ENCODE measurements at places on chromosomes 1 and 21.

DNA sequence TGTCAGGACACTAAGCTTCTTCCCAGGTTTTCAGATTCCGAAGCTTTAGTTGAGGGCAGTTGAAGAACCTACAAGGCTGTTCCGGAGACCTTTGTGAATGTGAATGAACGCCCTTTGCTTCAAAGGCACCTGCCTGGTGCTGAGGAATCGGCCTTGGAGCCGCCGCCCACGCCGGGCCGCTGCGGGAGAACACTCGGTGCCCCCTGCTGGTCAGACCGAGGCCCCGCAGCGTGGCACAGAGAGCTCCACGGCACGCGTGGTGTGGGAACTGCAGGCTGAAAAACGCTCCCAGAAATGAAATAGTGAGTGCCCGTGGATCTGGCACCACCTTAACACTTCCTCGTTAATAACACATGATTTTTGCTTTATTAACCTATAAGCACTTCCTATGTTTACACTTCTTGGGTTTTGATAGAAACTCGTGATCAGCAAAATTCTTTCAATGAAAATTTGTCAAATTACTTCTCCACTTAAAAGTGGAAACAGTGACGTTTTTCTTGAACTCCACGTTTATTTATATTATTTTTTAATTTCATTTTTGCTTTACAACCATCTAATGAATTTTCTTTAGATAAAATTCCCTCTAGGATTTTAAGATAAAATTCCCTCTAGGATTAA is 460.6 kb downstream of the DSCAM start:
- DNase-seq: no peak

DNA sequence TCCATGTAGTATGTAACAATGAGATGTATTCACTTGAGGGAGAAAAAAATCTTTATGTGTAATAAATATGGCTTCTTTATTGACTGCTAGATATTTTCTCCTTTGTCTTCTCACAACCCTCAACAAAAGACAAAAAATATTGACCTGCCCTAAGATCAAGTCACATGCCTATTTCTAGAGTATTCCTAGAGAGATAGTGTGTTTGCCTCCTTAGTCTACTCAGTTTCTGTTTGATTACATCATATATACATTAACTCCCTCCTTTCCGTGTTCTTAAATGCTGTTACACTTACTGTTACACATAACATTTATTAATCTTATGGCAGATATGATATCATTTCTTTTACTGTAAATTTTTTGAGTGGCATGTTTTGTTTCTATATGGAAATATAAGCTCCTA is 281.6 kb upstream of the RGS18 start:
- DNase-seq: no peak

DNA sequence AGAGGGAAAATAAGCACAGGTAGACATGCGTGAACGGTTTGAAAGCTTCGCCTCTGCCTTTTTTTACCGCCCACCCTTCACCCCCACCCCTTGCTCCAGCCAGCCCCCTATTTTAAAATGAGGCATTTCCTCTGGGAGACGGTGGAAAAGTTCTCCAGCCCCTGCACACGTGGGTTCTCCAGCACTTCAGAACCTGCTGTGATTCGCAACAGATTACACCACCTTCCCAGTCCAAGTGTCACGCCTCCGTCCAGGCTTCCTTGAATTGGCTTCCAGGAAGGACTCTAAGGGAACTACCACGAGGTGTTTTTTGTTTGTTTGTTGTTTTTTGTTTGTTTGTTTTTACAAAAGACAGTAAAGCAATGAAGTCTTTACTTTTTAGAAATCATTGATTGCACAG is 2.6 kb downstream of the LRRC7 start:
- no peak for DNase-seq

- no peak for DNase-seq
Measured at GRCh38 chr1:8020032-8020431, 6.1 kb downstream of the ERRFI1 start.

DNA sequence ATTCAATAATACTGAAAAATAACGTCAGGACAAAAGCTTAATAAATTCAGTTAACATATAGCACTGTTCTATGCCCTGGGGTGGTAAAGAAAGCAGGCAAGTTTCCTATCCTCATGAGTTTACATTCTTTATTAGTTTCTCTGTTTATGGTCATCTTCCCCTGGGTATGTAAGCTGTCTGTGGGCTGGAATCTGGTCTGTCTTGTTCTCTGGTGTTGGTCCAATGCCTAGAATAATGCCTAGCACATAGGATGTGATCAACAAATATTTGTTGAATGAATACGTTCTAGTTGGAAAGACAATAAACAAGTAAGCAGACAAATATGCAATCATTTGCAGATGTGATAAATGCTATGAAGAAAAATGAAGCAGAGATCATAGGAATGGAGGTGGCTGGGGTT is 7.2 kb upstream of the IGSF3 start:
- no peak for DNase-seq

GRCh38 chr1:79304131-79304530 is 297.6 kb upstream of the ADGRL4 start:
- no peak for DNase-seq

- DNase-seq: peak; percentile 59
Measured at GRCh38 chr1:3680488-3681230, 28.3 kb downstream of the TP73 start.

- no peak for DNase-seq
Measured at GRCh38 chr1:53666566-53666965, 72.4 kb downstream of the GLIS1 start.

GRCh38 chr1:61240878-61241277 is 158.5 kb downstream of the NFIA start:
- DNase-seq: no peak

- no peak for DNase-seq
Measured at GRCh38 chr1:29634746-29635335, 398.5 kb downstream of the PTPRU start.

GRCh38 chr1:115135681-115136080 is 46.4 kb upstream of the TSPAN2 start:
- no peak for DNase-seq

Measured in germinal center (tissue), 1 donor.